MCF 10A (cell line): ENCODE measurements at places on chromosomes 12 and 14.

DNA sequence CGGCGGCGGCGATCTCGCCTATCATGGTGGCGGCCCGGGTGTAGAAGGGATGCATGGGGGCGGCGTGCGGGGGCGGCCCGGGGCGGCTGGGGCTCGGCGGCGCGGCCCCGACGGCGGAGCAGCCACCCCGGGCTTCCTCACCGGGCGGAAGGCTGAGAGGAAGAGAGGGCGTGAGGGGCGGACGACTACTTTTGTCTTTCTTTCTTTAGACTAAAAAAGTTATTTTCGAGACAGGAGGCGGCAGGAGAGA, 240 bp downstream of the BTG1 start:
- DNase-seq: no peak

DNA sequence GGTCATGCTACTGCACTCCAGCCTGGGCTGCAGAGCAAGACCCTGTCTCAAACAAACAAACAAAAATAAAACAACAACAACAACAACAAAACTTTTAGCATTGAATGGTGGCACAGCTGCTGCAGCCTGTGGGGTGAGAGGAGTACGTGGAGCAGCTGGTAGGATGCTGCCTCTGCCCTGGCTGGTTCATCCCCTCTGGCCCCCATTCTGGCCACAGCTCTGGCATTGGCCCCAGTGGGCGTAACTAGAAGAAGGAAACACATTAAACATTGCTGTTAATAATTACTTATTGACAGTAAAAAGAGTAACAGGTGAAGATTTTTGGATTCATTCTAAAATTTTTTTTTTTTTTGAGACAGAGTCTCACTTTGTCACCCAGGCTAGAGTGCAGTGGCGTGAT, 28.8 kb upstream of the C2CD5 start:
- DNase-seq: no peak

- DNase-seq: no peak
These were observed 6.4 kb downstream of the AQP6 start for GRCh38 chr12:49979016-49979586.

- DNase-seq: no peak
These were observed 308.9 kb upstream of the LRFN5 start for GRCh38 chr14:41297576-41298327.

DNA sequence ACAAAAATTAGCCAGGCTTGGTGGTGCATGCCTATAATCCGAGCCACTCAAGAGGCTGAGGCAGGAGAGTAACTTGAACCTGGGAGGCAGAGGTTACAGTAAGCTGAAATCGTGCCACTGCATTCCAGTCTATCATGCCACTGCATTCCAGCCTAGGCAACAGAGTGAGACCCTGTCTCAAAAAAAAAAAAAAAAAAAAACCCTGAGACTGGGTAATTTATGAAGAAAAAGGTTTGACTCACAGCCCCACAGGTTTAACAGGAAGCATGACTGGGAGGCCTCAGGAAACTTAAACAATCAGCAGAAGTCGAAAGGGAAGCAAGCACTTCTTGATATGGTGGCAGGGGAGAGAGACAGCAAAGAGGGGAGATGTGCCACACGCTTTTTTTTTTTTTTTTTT, 123.2 kb downstream of the GXYLT1 start:
- DNase-seq: no peak

DNA sequence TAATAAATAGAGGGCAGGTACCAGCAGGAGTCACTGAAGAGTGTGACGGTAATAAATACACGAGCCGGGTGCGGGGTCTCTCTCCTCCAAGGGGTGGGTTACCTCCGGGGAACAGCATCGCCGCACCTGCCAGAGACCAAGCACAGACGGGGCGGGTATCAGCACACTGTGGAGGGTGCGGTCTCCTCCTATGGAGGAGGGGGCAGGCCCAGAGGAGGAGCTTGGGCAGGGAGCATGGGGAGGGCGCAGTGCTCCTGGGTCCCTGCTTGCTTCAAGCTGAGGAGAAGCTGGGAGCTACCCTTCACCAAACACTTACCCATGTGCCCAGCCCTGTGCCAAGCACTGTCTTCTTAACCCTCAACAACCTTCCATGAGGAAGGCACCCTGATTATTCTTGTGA, 12.8 kb downstream of the PGF start:
- DNase-seq: no peak

GRCh38 chr12:9066755-9067423, 48.8 kb downstream of the A2M start:
- no peak for DNase-seq

GRCh38 chr14:95830386-95830785, 46.2 kb upstream of the TUNAR start:
- no peak for DNase-seq

GRCh38 chr12:58860056-58860787, 60.1 kb downstream of the LRIG3 start:
- DNase-seq: no peak

DNA sequence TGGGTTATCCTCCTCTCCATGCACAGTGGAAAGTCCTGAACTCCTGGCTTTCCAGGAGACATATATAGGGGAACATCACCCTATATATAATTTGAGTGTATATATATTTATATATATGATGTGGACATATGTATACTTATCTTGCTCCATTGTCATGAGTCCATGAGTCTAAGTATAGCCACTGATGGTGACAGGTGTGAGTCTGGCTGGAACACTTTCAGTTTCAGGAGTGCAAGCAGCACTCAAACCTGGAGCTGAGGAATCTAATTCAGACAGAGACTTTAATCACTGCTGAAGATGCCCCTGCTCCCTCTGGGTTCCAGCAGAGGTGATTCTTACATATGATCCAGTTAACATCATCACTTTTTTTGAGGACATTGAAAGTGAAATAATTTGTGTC, 4.4 kb downstream of the SSTR1 start:
- no peak for DNase-seq

DNA sequence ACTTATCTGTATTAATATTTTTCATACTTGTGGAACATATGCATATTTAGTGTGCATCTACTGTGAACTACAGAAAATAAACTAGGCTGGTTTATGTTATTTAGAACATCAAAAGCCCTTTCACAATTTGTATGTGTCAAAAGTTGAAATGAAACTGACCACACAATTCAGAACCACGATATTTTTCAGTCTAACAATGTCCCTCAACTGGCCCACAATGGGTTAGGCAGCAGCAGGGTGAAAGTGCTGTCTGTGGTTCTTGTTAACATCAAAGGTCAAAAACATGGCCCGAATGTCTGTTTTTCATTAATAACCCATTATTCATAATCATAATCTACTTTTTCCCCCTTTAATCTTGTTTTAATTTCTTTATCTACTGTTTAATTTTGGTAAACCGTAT, 559.9 kb upstream of the ATP2B1 start:
- no peak for DNase-seq

GRCh38 chr12:12482959-12483358, 79.7 kb downstream of the DUSP16 start:
- DNase-seq: no peak

DNA sequence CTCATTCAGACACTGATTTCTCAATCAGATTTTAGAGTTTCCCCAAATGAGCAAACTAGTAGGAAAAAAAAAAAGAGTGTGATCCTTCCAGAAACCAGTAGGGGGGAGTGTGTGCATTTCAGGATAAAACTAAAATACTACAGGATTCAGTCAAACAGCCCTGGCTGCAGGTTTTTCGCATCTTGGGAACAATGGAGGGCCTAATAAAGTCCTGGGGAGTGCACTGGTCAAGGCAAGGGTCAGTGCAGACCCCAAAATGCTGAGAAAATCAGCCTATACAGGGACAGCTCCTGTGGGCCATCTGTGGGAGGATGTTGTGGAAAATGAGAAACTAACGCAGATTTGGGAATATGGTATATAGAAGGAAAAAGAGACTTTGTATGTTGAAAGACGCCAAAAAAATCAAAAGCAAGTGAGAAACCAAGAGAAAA, 22.2 kb upstream of the ABCD4 start:
- DNase-seq: peak; percentile 52

DNA sequence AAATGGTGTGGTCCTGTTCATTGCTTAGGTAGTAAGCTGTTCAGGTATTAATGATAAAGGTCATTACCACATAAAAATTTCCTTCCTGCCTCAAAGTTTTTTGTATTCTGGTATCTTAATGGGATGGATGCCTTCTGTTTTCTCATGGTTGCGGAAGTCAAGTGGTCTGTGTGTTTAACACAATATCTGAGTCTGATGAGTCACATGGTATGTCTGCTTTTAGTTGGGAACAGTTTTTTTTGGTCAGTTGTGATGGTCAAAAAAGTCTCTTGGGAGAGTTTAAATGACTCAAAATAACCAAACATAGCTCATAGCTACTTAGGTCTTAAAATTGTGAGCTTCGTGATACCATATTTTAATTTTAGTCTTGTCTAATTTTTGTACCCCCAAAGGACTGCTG, 40.7 kb downstream of the STK38L start:
- peak; percentile 30 for DNase-seq

DNA sequence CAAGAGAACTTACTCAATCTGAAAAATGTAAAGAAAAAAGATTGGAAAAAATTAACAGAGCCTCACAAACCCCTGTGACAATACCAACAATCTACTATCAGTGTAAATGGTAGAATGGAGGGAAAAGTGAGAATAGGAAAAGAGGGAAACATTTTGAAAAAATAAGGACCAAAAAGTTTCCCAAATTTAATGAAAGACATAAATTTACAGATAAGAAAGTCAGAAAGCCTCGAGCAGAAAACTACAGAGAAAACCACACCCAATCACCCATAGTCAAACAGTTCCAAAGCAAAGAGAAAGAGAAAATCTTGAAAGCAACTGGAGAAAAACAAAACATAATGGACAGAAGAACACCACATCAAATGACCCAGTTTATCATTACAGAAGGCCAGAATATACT, 142.7 kb upstream of the DIO3 start:
- no peak for DNase-seq

- DNase-seq: no peak
These were observed 124.5 kb downstream of the BTG1 start for GRCh38 chr12:92020983-92021665.

GRCh38 chr14:71712478-71712877, 219.8 kb upstream of the RGS6 start:
- no peak for DNase-seq

- no peak for DNase-seq
These were observed 113.5 kb downstream of the C12orf75 start for GRCh38 chr12:105443802-105444652.

DNA sequence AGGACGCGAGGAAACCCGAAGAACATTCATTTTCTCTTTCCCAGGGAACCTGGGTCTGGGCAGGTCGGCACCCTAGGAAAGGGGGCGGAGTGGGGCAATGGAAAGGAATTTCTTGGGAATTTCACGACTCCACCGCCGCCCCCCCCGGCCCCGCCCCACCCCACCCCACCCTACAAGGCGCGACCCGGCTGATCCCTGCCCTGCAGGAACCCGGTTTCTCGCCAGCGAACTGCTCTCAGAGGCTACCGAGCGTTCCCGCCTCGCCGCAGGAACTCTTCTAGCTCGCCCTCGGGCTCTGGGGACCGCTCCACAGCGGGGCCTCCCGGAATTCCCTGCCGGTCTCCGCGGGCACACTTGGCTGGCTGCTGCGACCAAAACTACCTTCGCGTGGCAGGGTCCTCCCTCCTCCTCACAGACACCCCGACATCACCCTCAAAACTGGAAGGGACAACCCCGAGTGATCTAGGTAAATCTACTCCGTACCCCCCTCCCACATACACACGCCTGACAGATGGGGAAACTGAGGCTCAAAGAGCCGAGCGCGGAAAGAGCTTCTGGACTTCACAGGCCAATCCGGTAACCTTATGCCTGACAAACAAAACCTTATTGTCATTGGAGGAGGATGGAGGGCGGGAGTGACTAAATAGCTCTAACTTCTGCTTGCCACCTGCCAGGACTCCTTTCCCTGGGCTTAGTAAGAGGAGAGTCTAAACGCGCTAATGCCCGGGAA, 785 bp upstream of the ACTN1 start:
- peak; percentile 59 for DNase-seq

DNA sequence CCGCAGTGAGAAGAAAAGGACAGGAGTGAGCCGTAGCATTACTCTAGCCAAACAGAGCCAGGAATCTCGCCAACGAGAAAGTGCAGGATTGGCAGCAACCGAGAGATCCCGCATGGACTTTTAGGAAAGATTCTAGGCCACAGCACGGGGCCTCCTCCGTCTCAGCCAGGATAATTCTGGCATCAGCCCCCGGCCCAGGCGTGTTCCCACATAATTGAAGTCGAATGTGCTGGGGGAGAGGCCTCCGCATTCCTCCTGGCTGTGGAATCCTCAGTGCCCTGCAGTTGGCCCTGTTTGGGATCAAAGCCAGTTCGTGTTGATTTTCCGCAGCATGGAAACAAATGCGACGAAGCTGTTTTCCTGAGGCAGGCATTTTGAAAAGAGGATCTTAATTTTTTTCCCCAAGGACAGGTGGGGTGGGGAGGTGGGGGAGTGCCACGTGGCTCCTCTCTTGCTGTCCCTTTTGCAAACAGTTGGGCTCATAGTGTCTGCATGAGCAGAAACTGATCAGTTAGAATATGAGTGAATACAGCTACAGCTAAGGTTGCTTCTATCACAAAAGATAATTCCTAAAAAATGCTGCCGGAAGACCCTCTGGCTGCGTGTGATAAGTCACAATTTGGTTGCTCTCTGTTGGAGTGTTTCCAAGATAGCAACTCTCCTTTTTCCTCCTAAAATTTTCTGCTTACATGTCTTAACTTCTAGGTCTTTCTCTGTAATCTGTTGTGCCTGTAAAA, 37.3 kb upstream of the ATXN2 start:
- DNase-seq: no peak

DNA sequence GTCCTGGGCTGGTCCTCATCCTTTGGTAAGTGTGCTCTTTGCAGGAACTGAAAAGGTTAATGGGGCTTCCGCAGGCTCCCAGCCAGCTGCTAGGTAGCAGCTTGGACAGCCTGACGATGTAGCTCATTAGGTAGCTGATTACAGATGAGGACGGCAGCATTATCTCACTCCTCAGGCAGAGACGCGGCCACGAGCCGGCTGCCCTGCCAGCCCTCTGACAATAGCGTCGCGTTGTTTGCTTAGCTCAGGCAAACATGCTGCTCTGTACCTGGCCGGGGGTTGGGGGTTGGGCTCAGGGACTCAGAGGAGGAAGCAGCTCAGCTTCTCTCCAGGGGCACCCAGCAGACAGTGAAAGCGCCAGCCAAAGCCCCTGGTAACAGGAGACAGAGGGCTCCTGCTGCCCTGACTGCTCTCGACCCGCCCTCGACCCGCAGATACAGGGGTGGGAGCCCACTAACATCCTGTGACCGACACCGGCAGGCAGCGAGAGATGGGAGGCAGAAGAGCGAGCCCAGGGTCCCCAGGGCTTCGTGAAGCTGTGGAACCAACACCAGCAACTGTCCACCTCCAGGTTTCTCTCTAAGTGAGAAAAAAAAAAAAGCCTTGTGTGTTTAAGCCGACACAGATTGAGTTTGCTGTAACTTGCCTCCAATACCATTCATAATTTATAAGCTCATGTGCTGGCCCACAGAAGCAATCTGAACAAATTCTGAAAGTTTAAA, 53.4 kb upstream of the DLK1 start:
- DNase-seq: no peak

- no peak for DNase-seq
These were observed 42.2 kb downstream of the TPCN1 start for GRCh38 chr12:113263431-113263963.

DNA sequence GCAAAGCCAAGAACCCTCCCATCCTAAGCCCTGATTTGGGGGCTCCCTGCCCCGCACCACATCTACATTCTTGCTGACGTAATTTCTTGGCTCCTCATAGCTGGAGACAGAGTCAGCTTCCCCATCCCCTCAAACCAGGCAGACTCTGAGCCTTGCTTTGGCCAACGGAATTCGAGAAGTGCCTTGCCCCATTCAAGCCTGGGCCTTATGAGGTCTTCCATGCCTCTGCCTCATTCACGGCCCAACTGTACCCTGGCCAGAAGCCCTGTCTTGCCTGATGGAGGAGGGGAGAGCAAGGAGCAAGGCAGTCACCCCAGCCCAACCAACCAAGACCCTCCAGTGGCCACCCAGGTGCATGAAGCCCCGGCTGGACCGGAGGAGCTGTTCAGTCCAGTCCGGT, 164.1 kb downstream of the PIWIL1 start:
- DNase-seq: no peak
